Stimulated activated CD4-positive, alpha-beta T cell treated with anti-CD3 and anti-CD28 coated beads, Interleukin-2, amount 100 ng/mL, for 4 hours (primary cell): ENCODE measurements at places on chromosomes 12 and 14.

GRCh38 chr12:102436867-102437266 is 43.5 kb downstream of the IGF1 start:
- DNase-seq, result no peak

- DNase-seq, result no peak
Observed at GRCh38 chr12:111006621-111007020, 86.2 kb upstream of the MYL2 start.

DNA sequence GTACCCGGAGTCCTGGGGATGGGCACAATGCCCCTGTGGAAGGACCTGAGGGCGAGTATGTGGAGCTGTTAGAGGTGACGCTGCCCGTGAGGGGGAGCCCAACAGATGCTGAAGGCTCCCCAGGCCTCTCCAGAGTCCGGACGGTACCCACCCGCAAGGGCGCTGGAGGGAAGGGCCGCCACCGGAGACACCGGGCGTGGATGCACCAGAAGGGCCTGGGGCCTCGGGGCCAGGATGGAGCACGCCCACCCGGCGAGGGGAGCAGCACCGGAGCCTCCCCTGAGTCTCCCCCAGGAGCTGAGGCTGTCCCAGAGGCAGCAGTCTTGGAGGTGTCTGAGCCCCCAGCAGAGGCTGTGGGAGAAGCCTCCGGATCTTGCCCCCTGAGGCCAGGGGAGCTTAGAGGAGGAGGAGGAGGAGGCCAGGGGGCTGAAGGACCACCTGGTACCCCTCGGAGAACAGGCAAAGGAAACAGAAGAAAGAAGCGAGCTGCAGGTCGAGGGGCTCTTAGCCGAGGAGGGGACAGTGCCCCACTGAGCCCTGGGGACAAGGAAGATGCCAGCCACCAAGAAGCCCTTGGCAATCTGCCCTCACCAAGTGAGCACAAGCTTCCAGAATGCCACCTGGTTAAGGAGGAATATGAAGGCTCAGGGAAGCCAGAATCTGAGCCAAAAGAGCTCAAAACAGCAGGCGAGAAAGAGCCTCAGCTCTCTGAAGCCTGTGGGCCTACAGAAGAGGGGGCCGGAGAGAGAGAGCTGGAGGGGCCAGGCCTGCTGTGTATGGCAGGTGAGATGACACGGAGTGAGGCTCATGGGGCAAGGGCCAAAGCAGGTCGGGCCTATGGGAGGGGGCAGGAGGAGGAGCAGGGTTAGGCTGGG is 4.5 kb downstream of the ARHGEF40 start:
- no peak for DNase-seq

GRCh38 chr12:62123721-62124203 is 136.4 kb upstream of the USP15 start:
- DNase-seq, result peak; percentile 9

DNA sequence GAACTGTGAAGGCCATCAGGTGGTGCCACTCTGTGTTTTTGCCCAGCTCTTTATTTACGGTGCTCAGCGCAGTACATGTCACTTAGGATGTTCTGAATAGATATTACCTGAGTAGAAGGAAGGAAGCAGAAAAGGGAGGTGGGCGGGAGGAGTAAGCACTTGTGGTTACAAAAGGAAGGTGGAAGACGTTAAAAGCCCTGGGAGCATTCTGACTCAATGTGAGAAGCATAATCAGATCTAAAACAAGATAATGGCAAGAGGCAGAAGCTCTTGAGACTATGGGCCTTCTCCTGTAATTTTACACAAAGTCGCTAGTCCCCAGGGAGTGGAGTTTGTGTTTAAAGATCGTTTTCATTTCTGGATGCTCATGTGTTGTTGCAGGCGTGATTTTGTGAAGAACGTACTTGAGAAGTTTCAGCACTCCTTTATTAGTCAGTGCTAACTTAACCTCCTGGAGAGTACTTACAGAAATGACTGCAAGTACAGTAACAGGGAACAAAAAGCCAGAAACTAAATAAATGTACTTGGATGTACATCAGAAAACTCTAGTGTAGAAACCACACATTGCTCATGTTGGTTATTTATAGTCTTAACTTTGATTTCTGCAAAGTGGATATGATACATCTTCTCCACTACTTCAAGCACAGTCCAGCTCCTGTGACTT is 1523.5 kb downstream of the AACS start:
- DNase-seq, result peak; percentile 3

GRCh38 chr12:11894890-11895289 is 175.8 kb upstream of the BCL2L14 start:
- DNase-seq, result no peak
